ENCODE measurements at places on chromosomes 12 and 14. TPM values are rescaled to one million over a fixed set of nuclear protein-coding genes. Genes with fewer than 3 reads are reported as not detected.

GRCh38 chr12:114935658-114936057 is 251.7 kb upstream of the TBX3 start:
- H3K4me3 ChIP-seq = no peak overlapping the region
- H3K27me3 ChIP-seq = no peaks in the 10 kb centered on the region
- no peak overlapping the region for H3K27ac ChIP-seq
- DNase-seq = no peak
- H3K36me3 ChIP-seq = no peaks in the 10 kb centered on the region
- no peaks in the 10 kb centered on the region for H3K4me1 ChIP-seq

The DNAAF2 gene
- total RNA-seq = 8.5 TPM

DNA sequence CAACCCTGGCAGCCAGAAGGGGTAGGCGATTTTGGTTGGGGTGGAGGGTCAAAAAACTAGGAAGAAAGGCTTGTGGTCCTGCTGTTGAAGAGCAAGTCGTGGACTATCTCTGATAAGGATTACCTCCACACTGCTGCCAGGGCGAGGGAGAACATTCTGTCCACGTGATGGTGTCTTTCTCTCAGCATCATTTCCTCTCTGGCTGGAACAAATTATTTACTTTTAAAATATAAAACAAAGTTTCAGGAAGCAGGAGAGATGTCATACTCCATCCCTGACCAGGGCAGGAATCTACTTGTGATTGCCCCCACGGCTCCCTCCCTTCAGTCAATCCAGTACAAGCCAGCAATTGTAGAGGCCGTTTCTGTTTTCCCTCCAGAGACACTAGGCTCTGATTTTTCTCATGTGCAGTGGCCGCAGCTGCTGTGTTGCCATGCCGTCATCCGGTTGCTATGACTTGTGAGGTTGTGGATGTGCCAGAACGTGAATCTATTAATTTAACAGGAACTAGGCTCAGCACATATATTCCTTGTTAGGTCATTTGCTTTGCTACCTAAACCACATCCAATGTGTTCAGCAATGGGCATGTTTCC is 61.5 kb upstream of the PTGR2 start:
- H3K27me3 ChIP-seq = no peaks in the 10 kb centered on the region
- peaks cover 32% of the 10 kb centered on the region for H3K4me1 ChIP-seq
- no peak for DNase-seq
- H3K27ac ChIP-seq = no peak overlapping the region

DNA sequence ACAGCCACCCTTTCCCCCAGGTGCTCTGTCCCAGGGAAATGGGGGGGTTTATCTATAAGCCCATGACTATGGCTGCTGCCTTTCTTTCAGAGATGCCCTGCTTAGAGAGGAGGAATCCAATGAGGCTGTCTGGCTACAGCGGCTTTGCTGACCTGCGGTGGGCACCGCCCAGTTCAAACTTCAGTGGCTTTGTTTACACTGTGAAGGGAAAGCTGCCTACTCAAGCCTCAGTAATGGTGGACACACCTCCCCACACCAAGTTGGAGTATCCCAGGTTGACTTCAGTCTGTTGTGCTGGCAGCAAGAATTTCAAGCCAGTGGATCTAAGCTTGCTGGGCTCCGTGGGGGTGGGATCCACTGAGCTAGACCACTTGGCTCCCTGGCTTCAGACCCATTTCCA is 869.2 kb downstream of the SLC6A15 start:
- no peaks in the 10 kb centered on the region for H3K36me3 ChIP-seq
- H3K27ac ChIP-seq = no peak overlapping the region
- no peaks in the 10 kb centered on the region for H3K27me3 ChIP-seq
- H3K4me3 ChIP-seq = no peak overlapping the region
- DNase-seq = no peak

The IGF1 gene
- 0.27 TPM for total RNA-seq

DNA sequence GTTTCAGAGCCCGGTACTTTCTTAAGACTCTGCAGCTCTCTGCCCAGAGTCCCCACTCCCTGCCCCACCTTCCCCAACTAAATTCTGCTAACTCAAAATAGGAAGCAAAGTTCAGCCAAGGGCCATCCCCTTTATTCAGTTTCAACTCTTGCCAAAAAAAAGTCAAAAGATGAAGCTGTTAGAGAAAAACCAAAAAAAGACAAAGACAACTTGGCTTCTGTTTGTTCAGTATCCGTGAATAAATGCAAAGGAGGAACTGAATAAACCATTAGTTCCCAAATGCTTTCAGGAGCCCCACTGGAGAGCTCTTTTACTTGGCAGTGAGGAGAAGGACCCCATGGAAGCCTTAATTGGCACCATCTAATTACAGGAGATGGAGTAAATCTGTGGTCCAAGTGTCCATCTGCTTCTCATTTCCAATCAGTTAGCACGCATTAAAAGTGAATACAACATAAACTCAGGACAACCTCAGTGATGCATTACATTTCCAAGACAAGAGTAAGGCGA is 155.4 kb upstream of the GZMB start:
- H3K36me3 ChIP-seq = no peaks in the 10 kb centered on the region
- H3K4me1 ChIP-seq = no peaks in the 10 kb centered on the region
- no peak for DNase-seq
- H3K4me3 ChIP-seq = no peak overlapping the region

- H3K27ac ChIP-seq = no peak overlapping the region
- no peak for DNase-seq
- no peaks in the 10 kb centered on the region for H3K4me1 ChIP-seq
- H3K4me3 ChIP-seq = no peak overlapping the region
Measured at GRCh38 chr12:58395470-58395869, 454.1 kb downstream of the ATP23 start.

- DNase-seq = no peak
- H3K4me3 ChIP-seq = no peak overlapping the region
- no peak overlapping the region for H3K27ac ChIP-seq
- no peaks in the 10 kb centered on the region for H3K4me1 ChIP-seq
Measured at GRCh38 chr14:34256223-34256622, 205.8 kb downstream of the SPTSSA start.
